ENCODE measurements at places on chromosomes 1 and 21.

DNA sequence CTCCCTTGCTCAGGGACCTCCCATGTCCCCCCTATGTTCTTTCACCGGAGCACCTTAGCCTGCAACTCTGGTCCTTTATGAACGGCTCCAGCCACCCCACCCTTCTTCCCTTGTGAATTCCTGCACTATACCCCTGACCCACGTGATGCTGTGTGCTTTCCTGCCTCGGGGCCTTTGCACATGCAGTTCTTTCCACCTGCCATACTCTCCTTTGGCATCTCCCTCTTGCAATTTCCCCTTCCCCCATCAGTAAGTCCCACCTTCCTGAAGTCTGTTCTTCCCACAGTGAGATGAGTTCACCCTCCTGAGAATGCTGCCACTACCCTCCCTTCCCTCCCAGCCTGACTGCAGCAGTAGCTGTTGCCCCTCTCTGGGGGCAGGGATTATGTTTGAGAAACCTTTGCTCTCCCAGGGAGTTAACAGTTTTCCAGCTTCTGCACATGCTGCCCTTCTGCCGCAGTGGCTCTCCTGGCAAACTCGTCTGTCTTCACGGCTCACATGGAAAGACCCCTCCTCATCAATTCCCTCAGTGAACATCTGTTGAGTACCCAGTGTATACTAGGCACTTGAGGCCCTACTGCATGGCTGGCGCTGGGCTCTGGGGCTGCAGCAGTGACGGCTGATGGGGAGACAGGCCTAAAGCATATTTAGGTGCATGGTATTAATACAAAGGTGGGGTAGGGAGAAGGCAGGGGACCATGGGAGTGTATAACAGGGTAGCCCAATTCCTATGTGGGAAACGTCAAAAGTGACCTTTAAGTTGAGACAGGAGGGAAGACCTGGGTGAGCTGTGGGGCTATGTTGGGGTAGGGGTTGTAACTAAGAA is 9.7 kb downstream of the ZNF362 start:
- DNase-seq, result no peak

GRCh38 chr21:42172596-42173483 is 46.1 kb upstream of the ABCG1 start:
- no peak for DNase-seq

GRCh38 chr1:29398431-29398830 is 162.1 kb downstream of the PTPRU start:
- no peak for DNase-seq

GRCh38 chr1:228283476-228284147 is 75.8 kb downstream of the OBSCN start:
- no peak for DNase-seq

GRCh38 chr1:81213279-81213678 is 587.5 kb upstream of the ADGRL2 start:
- DNase-seq, result no peak

DNA sequence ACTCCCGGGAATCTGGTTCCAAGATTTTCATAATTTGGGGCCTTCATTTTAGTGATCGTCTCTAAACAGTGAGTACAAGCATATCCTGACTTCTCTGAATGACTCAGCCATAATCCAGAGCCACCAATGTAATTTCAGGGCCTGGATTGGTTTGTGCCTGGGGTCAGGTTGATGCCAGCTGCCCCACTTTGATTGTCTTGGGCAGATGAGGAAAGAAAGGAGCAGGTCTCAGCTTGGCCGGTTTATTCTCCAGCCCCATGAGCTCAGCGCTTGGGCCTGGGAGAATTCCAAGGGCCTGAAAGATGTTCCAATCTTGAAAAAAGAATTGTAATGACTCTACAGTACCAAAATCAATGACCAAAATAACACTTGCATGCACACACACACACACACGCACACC is 71.2 kb upstream of the ECE1 start:
- DNase-seq, result no peak

DNA sequence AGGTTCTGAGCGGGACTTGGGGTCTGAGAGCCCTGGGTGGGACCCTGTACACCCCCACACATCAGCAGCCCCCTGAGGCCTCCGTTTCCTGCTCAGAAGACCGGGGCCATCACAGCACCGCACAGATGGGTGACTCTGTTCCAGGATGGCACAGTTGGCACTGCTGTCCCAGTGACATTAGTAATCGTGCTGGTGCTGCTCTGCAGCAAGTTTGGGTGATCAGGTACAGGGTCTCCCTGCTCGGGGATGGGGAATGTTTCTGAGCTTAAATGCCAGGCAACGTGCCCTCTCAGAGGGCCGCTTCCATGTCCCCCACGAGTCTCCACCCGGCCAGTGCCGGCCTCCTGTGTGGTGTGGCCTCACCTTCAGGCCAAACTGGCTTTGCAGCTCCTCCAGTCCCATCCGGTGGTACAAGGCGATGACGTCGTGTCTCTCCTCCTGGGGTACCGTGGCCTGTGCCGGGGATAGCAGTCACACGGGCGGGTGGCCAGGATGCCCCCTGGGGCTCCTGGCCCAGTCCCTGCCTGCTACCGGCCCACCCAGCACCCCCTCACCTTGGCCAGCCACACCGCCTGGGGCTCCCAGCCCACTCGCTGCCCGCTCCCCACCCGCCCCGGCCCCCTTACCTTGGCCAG is 17.1 kb downstream of the PRXL2B start:
- no peak for DNase-seq

- DNase-seq, result no peak
Measured at GRCh38 chr1:106268070-106268469, 788.4 kb upstream of the PRMT6 start.

GRCh38 chr21:39537571-39537970 is 75.2 kb upstream of the B3GALT5 start:
- no peak for DNase-seq

- DNase-seq, result no peak
Measured at GRCh38 chr1:15786581-15786980, 20.9 kb downstream of the UQCRHL start.

DNA sequence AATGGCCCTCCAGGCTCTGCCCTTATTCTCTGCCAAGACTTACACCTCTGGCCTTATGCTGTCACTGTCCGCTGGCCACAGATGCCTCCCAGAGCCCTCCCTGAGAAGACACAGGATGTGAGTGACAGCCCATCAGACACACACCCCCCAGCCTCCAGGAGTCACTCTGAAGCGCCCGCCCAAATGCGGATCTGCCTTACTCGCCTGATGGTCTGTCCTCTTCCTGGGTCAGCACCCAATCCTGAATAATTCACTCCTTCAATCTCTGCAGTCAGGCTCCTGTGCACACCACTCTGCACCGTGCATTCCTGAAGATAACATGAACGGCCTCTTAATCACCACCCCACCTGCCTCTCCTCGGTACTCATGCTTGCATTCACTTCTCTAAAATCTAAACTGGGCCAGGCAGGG is 14.7 kb downstream of the CLSTN1 start:
- DNase-seq, result no peak

GRCh38 chr1:8629241-8630091 is 188.0 kb downstream of the RERE start:
- no peak for DNase-seq

All from CD4-positive, alpha-beta T cell treated with Interleukin-21 for 1 hour (primary cell).